Pericardium fibroblast (primary cell): ENCODE measurements at places on chromosomes 4 and X. TPM values are rescaled to one million over a fixed set of nuclear protein-coding genes. Genes with fewer than 3 reads are reported as not detected.

XK gene
- 0.12 TPM in 1 of 2 replicates, not detected in the other for total RNA-seq

GAGE12E gene
- total RNA-seq = not detected in 2 replicates

ZNF141 gene
- total RNA-seq = 3.2 and 4.7 TPM in 2 replicates

HSFX3 gene
- total RNA-seq = not detected in 2 replicates

FAM114A1 gene
- total RNA-seq = 173 and 229 TPM in 2 replicates

PTTG2 gene
- total RNA-seq = not detected in 2 replicates

LRRC66 gene
- total RNA-seq = under 0.01 TPM in 1 of 2 replicates, not detected in the other

ADH5 gene
- 206 and 246 TPM in 2 replicates for total RNA-seq

PDLIM5 gene
- 25.6 and 72.0 TPM in 2 replicates for total RNA-seq

IL3RA gene
- not detected in 2 replicates for total RNA-seq

SUPT20HL2 gene
- total RNA-seq = not detected in 2 replicates

SLC6A14 gene
- total RNA-seq = not detected in 2 replicates

KLHL13 gene
- total RNA-seq = 1.1 and 1.5 TPM in 2 replicates

COX7B2 gene
- not detected in 2 replicates for total RNA-seq

PDCL2 gene
- total RNA-seq = not detected in 2 replicates

HELT gene
- total RNA-seq = not detected in 2 replicates

CPEB2 gene
- total RNA-seq = 4.2 and 7.6 TPM in 2 replicates

CT45A1 gene
- not detected in 2 replicates for total RNA-seq

TRPC3 gene
- 0.09 TPM in 1 of 2 replicates, not detected in the other for total RNA-seq

KLHL15 gene
- total RNA-seq = 5.4 and 7.4 TPM in 2 replicates

SH3RF1 gene
- 8.9 and 10.0 TPM in 2 replicates for total RNA-seq

BMPR1B gene
- 0.70 and 1.8 TPM in 2 replicates for total RNA-seq

TLR6 gene
- 1.3 and 2.5 TPM in 2 replicates for total RNA-seq
